ENCODE measurements at places on chromosomes 3 and 15. TPM values are rescaled to one million over a fixed set of nuclear protein-coding genes. Genes with fewer than 3 reads are reported as not detected.
A peak's percentile ranks its signal among the peaks of the same experiment; 100 is the strongest.

Gene CD80
- total RNA-seq: not detected

DNA sequence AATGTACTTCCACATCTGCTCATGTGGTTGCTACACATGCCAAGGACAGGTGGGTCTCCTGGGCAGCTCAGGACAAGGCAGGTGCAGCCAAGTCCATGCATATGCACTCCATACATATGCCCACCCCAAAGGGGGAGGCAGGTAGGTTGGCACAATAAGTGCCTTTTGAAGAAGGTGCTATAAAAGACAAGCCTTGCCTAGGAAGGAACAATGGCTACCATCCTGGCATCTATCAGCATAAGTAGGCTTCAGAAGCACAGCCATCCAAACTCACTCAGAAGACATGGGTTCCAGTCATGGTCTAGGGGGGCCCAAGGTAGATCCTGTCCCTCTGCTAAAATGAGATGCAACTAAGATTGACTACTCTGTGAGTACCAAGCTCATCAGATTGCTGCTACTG, 34.6 kb downstream of the NBEAL2 start:
- no peak for DNase-seq

GRCh38 chr15:57972864-57973263, 92.6 kb downstream of the ALDH1A2 start:
- DNase-seq: no peak

- peak; percentile 26 for DNase-seq
These were observed 35.0 kb downstream of the ST6GAL1 start for GRCh38 chr3:186965141-186965879.

GRCh38 chr3:66592927-66593625, 92.3 kb upstream of the LRIG1 start:
- no peak for DNase-seq

Gene CEP19
- not detected for total RNA-seq

DNA sequence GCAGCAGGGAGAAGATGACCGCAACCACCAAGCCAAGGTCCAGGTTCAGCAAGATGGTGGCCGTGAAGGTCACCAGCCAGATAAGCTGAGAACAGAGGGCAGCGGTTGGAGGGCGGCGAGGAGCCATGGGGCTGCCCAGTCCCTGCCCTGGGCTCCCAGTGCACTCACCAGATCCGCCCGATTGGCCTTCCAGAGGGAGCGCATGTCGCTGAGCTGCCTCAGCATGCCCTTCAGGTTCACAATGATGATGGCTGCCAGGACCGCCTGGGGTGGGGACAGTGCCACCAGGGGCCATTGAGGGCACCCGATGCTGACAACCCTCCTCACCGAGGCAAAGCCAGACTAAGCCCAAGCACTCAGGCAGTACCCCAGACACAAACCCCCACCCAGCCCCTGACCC, 5.4 kb downstream of the SLC26A6 start:
- DNase-seq: no peak

GRCh38 chr3:77414881-77415280, 375.0 kb downstream of the ROBO2 start:
- no peak for DNase-seq
